SW480 (cell line): ENCODE measurements at places on chromosomes 1 and 21.

- DNase-seq, result no peak
Observed at GRCh38 chr21:19353256-19353655, 949.7 kb upstream of the TMPRSS15 start.

DNA sequence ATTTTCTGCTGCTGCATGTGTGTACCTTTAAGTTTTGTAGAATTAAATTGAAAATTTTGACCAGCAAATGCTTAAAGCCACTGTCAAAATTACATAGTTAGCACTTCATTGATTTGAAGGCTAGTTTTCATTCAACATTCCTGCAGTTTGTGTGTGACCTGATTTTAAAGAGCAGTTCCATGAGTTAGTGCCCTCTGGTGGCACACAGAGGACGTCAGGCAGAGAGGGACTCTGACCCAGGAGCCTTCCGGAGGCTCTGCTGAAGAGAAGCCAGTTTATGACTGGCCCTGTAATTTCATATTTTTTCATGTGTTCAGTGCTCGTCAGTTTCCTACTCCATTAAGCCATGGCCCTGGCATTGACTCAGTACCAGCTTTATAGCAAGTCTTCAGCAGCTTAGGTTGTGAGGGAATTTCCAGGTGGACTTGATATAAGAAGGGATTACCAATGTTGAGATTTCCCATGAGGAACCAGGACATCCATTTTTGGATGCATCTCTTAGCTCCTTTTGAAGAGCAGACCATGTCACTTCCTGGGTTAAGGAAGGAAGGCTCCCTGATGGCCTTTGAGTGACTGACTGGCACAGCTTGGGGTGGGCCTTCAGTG lies 104.7 kb downstream of the CAMTA1 start:
- peak; percentile 54 for DNase-seq

DNA sequence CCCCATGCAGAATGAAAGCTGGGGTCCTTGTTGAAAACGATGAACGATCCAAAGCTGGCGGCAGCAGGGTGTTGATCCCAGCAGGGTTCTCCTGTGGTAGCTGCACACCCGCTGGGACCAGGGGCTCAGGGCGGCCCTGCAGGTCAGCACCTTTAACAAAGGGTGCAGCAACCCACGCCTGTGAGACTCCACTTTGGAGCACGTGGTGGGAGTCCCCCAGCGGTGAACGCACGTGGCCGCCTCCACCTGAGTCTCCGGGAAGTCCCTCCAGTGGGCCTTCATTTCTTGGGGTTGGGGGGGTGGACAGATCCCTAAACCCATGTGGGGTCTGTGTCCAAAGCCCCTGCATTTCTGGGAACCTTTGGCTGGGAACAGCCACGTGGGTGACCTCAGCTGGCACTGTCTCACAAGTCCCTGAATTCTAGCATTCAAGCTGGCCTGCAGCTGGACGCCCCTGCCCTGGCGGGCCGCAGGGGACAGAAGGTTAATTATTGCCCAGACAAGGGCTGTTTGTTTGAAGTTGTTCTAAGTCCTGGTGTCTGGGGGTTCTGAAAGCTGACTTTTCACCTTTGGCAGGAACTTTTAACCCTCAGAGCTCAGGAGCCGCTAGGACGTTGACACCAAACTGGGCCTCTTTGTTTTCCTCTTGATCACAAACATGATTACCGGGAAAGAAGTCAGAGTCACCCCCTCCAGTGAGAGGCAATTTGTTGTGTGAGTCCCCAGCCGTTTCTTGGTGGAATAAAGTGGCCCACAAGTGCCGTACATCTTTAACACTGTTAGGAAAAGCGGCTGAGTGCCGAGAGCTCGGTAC lies 64.5 kb downstream of the COL18A1 start:
- DNase-seq, result no peak

DNA sequence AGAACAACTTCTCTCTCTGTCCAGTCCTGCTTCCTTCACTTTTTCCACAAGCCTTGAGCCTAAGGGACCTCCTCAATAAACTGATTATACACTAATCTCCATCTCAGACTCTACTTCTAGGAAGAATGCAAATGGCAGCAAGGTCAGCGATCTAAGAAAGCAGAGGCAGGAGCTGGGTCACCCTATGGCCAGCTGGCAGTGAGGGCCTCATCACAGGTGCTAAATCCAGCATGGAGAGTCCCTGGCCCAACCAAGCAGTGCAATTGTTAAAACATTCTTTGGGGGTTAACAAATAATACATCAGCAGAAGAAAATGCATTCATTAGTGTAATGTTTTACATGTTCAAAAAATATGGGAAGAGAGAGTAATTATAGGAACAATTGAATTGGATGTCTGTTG lies 416.0 kb downstream of the SIPA1L2 start:
- no peak for DNase-seq

GRCh38 chr1:210723646-210724045 lies 394.9 kb downstream of the HHAT start:
- no peak for DNase-seq

DNA sequence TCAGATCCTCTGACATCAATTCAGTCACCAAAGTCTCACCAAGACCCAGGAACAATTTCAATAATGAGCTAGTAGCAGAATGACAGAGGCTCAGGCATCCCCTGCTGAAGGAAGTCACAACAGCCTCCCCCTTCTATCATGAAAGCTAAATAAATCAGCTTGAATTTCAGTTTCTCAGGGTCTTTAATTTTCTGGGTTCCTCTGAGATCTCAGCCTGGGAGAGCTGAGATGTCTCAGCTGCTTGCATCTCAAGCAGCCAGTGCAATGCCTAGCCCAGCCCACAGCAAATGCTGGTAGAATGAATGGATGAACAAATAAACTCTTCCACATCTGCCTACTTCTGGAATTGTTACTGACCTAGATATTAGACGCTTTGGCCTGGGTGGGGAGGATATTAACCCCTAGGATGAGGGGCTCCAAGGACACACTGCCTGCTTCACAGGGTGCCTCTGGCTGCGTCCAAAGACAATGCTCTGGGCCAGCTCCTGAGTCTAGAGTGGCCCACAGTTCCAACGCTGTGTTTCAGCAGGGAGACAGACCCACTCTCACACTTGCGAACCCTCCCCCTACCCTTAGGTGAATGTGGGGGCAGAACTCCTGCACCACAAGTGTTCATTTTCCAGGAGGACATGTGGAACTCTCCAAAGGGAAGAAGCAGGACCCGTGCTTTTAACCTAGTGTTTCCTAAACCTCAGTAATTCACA lies 11.2 kb upstream of the LORICRIN start:
- no peak for DNase-seq

DNA sequence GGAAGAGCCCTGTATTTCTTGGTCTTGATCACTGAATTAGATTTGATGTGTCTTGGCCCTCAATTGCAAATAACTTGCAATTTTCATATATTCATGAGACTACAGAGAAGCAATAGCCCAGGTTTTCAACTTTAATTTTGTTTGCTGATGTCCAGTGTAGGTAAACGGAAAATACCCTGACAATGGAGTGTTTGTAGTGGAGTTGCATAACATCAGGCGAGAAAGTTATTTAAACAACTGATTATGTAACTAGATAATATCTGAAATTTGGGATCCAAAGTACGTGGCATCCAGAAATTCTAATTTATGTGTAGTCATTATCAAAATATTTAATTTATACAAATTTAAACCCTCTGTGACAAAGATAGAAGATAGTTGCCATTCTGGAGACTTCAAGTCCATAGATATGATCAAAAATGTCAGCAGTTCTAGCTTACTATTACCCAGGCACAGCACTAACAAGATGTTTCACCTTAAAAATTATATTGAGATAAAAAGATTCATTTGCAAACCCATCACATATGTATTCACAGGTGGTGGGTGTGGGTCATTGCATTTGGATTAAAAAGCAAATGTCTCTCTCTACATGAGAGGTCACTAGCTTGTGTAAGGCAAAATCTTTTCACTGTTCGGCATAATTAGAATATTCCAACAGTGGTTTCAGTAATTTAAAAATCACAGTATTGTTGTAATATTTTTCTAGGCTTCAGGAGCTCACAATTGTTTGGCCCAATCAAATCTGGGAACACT lies 150.7 kb downstream of the KCTD3 start:
- no peak for DNase-seq

DNA sequence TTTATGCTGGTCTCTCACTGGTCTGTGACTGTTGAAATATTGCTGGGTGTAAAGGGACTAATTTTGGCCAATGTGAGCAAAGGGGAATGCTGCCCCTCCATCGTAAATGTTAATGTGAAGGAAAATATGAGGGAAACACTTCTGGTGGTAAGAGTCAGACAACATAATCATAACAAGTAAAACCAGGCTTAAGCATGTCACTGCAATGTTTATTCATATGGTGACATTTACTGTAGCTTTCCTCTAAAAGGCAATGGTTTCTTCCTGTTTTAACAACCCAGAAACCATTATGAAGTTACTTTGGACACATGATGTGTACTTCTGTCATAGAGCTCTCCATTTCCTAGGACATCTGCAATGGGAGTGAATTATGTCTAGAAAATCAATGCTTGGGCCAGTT lies 358.0 kb downstream of the LMO4 start:
- DNase-seq, result no peak

GRCh38 chr1:34176830-34177603 lies at the start of gene C1orf94:
Gene C1orf94 (plus strand): TSS chr1:34176907. CDS start chr1:34177790, 883 bp downstream.
- DNase-seq, result no peak

DNA sequence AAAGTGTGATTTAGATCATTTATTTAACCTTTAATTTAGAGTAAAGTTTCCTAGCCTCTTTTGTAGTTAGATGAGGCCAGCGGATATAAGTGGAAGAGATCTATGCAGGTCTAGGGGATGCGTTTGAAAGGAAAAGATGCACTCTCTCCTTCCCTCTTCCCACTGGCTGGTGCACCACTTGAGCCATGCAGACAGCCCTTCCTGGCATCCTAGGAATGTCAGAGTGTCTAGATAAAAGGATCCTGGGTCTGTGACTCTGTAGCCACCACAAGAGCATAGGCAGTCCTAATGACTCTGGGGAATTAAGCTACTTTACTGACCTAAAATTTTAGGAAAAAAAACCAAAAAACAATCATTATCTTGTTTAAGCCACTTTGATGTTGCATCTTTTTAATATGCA lies 16.0 kb upstream of the STUM start:
- DNase-seq, result peak; percentile 22

DNA sequence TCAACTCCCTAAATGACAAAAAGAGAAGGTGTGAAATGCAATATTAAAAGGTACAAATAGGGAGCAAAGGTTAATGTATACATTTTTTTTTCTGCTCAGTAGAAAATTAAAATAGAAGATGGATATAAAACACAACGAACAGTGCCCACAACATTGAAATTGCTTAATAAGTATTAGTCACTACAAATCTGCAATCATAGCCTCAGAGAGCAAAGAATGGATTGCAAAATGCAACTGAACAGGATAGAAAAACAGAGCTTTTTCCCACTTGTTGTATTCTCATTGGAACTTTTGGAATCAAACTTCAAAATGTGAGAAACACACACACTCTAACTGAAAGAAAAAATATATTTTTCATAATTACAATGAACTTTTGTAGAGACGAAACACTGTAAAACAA lies 552.2 kb upstream of the NCAM2 start:
- no peak for DNase-seq

- no peak for DNase-seq
Observed at GRCh38 chr1:154964359-154964758, 2.8 kb upstream of the PYGO2 start.

GRCh38 chr1:204941421-204942338 lies 71.0 kb downstream of the NFASC start:
- peak; percentile 48 for DNase-seq

- no peak for DNase-seq
Observed at GRCh38 chr1:248855580-248855979, 3.3 kb downstream of the ZNF692 start.

GRCh38 chr1:85607921-85608265 lies 27.3 kb downstream of the CCN1 start:
- DNase-seq, result no peak

- no peak for DNase-seq
Observed at GRCh38 chr1:93114391-93114790, 35.3 kb downstream of the MTF2 start.

- DNase-seq, result no peak
Observed at GRCh38 chr1:43340559-43340958, 2.9 kb downstream of the MPL start.

GRCh38 chr1:157438146-157438545 lies 114.2 kb downstream of the FCRL5 start:
- no peak for DNase-seq

DNA sequence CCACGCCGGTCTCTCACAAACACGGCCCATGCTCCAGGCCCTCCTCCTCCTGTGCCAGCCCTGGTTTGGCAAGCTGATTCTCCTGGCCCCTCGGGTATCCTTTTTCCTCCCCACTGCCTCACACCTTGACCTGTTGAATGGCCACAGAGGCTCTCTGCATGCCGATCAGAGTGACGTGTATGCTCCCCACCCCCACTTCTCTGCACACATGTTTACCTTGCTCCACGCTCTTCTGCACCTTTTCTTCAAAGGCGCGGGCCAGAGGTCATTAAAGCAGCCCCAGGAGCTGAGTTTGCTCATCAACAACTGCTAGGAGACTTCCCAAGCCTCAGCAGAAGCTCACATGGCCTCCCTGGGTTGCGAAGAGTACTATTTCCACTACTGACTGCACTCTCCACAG lies 139.3 kb upstream of the EDN2 start:
- no peak for DNase-seq

- no peak for DNase-seq
Observed at GRCh38 chr1:5991381-5992025, 722 bp downstream of the NPHP4 start.

DNA sequence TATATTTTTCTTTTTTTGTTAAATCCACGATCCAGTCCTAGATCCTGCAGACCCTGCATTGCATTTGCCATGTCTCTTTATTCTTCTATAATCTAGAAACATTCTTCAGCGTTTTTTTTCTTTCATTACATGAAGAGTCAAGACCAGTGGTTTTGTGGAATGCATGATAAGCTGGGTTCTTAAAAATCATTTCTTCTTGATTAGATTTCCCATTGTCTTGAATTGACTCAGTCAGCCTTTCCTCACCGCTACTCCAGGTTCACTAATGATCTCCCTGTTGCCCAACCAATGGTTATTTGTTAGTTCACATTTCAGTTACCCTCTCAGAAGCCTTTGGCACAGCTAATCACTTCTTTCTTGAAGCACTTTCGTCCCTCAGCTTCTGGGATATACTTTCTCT lies 25.2 kb downstream of the CHD1L start:
- DNase-seq, result no peak

GRCh38 chr1:69077633-69078032 lies 490.1 kb upstream of the LRRC7 start:
- DNase-seq, result no peak

GRCh38 chr1:3717715-3718601 lies 34.3 kb upstream of the CCDC27 start:
- no peak for DNase-seq

DNA sequence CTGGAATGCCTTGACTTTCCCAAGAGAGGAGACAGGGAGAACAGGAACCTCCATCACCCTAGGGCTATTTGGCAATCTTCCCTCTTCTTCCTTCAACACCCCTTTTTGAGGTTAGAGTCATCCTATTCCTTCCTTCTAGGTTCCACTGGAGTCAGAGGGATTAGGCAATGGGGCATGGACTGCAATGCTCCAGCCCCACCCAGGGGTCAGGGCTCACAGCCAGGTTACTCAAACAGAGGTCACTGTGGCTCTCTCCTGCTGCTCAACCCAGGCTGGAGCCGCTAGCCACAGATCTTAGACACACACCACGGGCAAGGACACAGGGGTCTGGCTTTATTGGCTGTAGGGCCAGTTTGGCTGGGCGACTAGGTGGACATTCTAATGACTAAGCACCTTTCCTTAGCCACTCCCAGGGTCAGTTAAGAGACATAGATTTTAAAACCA lies 145.5 kb upstream of the NRIP1 start:
- no peak for DNase-seq

GRCh38 chr1:61140778-61141177 lies 58.4 kb downstream of the NFIA start:
- no peak for DNase-seq

- DNase-seq, result no peak
Observed at GRCh38 chr21:40671716-40672115, 175.2 kb downstream of the DSCAM start.

GRCh38 chr21:22743085-22743484 lies 1744.9 kb downstream of the NCAM2 start:
- no peak for DNase-seq
